ENCODE measurements at places on chromosomes 7 and 10.

DNA sequence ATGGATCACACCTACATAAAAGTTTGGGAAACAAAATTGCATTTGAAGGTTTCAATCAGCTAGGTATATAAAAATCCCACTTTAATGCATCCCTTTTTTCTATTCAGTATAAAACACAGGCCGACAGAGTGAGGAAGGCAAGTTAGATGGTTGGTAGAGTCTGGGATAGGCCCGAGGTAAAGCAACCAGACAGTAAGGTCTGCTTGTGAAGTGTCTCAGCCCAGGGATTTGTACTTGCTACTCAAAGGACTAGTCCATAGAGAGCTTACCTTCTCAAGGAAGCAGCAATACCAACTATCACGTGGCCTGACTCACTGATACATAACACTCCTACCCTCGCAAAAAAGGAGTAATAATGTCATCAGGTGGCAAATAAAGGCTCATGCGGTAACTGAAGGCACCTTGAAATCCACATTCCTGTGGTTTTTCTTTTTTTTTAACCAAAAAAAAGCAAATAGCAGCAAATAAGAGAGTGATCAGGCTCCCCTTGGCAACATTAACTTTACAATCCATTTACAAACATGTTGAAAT is 56.2 kb upstream of the ATP6V0A4 start:
- DNase-seq: no peak

DNA sequence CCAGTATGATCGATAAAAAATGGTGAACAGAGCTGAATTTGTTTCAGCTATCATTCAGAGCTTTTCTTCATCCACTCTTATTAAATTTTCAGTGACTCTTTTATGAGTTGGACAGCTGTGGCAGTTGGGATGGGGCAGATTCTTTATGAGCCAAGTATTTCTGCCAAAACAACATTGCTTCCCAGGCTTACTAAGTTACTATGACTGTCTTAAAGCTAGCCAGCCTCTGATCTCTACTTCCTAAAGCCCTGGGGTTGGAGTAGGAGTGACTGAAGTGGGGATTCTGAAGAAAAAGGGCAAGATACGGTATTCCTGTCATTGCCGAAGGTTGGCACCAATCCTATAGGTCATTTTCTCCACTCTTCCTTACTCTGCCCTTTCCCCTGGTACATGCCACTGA is 12.7 kb downstream of the RPP30 start:
- DNase-seq: no peak

GRCh38 chr7:150633926-150634325 is 1.7 kb upstream of the GIMAP6 start:
- no peak for DNase-seq

- DNase-seq: no peak
Measured at GRCh38 chr7:66157060-66157459, 42.4 kb downstream of the CRCP start.

DNA sequence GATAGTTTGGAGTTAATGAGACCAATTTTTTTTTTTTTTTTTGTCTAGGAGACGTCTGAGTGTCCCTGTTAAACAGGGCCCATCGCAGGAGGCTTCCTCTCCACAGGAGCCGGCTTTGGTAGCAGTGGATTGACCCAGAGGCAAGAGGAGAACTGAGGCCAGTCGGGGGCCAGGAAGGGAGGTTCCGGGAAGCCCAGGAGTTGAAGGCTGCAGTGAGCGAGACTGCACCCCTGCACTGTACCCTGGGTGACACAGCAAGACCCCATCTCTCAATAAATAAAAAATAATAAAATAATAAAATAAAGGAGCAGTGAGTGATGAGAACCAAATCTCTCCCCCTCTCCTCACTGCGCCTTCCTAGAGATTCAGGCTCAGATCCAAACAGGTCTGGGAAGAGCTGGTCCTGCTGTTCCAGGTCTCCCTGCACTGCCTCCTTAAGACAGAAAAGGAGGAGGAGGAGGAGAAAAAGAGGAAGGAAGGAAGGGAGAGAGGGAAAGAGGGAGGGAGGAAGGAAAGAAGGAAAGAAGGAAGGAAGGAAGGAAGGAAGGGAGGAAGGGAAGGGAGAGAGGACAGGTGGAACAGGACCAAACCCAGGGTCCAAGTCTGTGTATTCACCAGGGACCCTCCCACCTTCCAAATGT is 3.5 kb downstream of the MNX1 start:
- DNase-seq: no peak

DNA sequence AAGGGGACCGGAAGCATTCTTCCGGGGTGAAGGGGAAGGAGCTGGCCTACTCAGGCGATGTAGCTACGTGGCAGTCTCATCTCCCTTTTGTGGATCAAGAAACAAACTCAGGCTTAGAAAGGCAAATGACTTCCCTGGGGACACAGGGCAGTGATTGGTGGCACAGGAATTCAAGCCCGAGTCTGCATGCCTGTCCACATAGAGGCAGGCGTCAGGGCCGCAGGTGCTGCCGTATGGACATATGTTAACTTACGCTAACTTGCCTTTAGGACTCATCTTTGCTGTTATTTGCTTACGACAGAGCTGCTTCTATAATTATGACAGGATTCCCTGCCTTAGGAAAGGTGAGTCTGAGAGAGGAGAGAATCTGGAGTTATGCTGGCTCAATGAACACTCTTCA is 42.3 kb upstream of the KLF6 start:
- no peak for DNase-seq

DNA sequence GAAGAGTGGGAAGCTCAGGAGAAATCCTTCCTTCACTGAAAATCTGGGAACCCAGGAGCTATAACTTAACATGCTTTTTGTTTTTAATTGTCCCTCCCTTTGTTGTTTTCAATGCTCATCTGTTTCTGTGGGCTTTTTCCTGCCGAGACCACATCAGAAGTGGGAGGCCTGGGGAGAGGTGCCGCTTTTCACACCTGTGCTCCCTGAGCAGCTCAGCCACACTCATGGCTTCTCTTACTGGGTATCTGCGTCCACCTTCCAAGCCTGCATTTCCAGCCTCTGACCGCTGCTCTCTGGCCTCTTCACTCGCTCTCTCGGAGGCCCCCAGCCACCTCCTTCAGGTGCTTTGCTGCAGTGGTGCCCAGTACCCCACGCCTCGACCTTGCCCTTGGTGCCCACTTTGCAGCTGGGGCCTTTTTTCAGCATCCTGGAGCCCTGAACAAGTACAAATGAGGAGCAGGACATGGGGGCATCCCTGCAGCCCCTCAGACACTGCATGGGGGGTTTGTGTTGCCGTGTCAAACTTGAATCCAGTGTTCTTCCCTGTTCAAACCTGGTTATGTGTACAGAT is 9.9 kb downstream of the C7orf57 start:
- DNase-seq: no peak

- no peak for DNase-seq
Measured at GRCh38 chr10:53543410-53543809, 770.8 kb upstream of the MBL2 start.

- DNase-seq: no peak
Measured at GRCh38 chr10:49083261-49083660, 32.1 kb downstream of the VSTM4 start.

- DNase-seq: no peak
Measured at GRCh38 chr7:158672975-158673374, 31.6 kb downstream of the NCAPG2 start.

- no peak for DNase-seq
Measured at GRCh38 chr7:37918526-37918925, 1.9 kb upstream of the SFRP4 start.

DNA sequence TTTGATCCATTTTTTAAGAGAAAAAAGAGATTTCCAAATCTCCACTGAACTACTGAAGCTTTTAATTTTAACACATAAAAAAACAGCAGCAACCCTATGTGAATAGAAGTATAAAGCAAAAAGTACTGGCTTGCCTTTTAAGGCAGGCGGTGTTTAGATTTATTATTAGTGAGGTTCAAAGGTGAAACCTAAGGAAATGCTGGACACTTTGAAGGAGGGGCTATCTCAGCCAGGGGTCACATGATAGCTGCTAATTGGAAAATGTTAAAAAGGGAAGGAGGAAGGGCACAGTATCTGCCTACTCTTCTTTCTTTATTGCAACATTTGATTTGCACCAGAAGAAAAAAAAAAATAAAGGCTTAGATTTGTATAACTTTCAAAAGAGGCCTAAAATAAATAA is 183.8 kb downstream of the SKAP2 start:
- DNase-seq: no peak

- DNase-seq: no peak
Measured at GRCh38 chr7:132518102-132518838, 58.0 kb downstream of the PLXNA4 start.

DNA sequence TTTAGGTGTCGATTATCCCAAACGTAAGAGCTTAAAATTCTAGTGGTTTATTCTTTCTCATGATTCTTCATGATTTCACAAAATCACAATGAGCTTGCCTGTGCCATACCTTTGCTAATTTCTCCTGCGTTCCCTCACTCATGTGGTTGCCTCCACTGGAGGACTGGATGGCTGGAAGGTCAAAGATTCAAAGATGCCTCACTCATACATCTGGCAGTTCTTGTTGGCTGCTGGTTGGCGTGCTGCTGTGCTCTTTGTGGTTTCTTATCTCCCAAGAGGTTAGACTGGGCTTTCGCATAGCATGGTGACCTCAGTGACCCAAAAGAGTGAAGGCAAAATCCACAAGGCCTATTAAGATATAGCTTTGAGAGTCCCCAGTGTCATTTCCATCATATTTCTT is 877.6 kb upstream of the AUTS2 start:
- DNase-seq: no peak

Measured in stimulated activated CD4-positive, alpha-beta T cell treated with anti-CD3 and anti-CD28 coated beads, TNF-alpha, amount 100 ng/mL, for 4 hours (primary cell).